GM12864 (cell line): ENCODE measurements at places on chromosomes 4 and X.
A peak's percentile ranks its signal among the peaks of the same experiment; 100 is the strongest.

DNA sequence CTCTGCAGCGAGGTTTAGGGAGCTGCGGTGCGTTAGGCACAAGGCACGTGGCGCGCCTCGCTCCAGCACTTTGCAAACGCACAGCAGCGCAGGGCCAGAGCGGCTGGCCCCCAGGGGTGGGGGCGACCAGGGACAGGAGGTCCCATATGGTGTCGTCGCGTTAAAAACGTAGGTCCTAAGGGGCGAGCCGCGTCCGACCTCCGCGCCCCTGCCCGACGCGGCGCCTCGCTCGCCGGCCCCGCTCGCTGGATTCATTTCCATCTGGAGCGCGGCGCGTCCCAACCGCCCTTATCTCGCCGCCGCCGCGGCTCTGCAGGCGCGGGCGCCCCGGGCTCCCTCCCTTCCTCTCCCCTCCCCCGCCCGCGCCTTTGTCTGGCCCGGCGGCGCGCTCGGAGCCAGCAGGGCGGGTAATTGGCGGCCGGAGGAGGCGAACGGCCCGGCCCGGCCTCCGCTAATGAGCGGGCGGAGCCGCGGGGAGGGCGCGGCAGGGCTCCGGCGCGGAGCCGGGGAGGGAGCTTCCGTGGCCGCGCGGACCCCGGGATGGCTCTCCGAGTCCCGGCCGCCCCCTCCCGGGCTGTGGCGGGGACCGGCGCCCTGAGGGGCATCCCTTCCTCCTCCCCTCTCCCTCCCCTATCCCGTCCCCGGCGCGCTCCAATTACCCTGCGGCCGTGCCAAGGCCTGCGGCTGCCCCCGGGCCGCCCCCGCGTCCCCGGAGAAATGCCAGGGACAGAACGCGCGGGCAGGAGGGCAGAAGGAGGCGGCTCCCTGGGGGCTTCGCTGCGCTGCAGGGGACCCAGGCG is 409.0 kb downstream of the BCOR start:
- no peak for DNase-seq

DNA sequence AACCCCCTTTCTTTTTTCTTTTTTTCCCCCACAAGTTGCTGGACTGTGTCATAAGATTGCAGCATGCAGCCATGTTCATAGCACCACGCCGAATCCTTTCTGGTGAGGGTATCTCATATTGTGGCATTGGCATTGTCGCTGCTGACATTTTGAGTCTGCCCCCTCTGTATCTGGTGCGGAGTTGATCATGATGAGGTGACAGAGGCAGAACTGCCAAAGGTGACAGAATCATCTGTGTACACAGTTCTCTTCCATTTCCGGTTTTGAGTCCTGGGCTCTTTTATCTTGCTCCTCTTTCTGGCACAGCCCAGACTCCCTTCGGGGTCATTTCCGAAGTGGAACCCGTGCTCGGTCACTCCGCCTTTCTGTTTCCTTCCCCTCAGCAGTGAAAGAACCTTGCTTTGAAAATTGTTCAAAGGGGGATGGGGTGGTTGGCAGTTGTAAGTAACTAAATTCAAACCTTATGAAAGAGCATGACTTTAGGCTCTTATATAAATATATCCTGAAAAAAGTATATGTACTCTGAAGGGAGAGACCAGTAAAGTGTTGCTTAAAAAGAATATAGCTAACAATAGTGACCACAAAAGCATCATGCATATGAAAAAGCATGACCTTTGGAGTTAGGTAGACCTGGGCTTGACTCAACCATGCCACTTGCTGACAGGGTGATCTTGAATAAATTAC is 55.0 kb upstream of the BMP2K start:
- no peak for DNase-seq

DNA sequence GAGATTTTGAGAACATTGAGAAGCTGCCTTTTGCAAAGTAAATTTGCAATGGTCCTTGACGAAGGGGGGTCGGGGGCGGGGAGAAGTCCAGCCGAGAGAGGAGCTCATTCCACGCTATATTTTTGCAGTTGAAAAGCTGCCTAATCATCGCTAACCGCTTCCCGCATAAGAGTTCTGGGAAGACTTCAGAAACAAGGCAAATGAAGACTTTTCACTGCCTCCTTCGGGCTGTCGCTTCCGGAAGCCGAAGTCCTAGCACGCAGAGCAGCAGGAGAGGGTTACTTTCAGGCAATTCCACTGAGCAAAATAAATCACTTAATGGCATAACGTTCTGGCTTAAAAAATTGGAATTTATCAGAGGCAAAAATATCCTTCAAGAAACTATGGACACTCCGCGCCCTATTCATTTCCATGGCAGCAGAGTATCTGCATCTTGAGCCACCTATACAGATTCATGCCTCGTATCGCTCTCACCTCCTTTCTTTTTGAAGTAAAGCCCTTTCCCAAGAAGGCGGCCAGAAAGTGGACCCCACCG is 2.6 kb upstream of the LRAT start:
- no peak for DNase-seq

DNA sequence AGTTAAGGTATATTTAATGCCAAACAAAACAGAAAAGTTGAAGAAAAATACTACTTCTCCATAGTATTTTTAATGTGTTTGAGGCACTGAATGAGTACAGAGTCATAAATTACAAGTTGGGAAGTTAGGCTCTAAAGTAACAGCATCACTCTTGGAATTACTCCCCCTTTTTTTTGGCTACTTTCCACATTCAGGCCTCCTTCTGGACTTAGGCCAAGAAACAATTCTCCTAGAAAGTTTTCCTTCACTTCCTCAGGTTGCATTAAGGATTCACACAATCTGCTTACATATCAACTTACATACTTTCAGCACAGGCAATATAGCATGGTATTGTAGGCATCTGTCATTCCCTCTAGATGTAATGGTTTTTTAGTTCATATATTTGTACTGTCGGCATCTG is 52.1 kb downstream of the TMEM165 start:
- no peak for DNase-seq

DNA sequence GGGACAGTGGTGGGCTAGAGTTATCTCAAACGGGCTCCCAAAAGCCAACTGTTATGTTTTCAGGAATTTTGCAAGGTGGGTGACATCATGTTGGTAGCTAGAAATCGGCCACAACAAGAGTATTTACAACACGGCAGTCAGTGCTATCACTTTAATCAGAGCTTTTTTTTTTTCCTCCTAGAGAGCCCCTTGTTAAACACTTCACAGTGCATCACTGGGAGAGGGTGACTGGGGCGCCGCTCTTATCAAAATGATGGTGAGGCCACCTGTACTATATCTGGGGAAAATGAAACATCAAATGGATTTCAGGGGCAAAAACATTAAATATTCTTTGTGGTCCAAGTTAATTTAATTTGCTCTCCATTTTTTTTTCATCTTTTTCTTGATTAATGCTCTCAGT is 44.9 kb downstream of the MAMLD1 start:
- no peak for DNase-seq

GRCh38 chrX:48945517-48946348 is 11.7 kb downstream of the OTUD5 start:
- DNase-seq, result no peak

- DNase-seq, result peak; percentile 40
Observed at GRCh38 chr4:145732895-145733880, 53.2 kb downstream of the C4orf51 start.

DNA sequence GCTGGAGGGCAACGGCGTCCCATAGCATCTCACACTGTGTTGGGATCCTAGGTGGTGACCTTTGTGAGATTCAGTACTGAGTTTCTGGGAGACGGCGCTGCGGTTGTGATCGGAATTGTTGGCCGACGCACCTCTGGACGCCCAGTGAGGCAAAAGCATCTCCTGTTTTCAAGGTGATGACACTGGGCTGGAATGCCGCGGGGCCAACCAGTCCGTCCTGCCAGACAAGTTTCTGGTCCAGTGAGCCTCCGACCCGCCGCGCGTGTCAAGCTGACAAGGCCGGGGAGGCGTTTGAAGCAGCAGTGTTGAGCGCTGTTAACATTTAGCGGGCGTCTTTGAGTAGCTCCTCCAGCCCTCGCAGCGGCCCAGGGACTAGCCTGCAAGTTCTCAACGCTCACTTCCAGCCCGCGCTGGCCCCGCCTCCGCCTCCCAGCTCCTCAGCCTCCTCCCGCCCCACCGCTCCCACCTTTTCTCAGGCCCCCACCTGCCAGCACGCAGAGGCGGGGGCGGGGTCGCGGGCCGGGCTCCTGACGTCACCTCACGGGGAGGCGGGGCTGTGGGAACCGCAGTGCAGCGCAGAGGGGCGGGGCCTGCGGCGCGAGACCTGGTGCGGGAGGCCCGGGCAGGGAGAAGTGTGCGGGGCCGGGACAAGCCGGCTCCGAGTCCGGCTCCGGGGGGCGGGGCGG is 482 bp upstream of the CDS1 start:
- DNase-seq, result peak; percentile 10

DNA sequence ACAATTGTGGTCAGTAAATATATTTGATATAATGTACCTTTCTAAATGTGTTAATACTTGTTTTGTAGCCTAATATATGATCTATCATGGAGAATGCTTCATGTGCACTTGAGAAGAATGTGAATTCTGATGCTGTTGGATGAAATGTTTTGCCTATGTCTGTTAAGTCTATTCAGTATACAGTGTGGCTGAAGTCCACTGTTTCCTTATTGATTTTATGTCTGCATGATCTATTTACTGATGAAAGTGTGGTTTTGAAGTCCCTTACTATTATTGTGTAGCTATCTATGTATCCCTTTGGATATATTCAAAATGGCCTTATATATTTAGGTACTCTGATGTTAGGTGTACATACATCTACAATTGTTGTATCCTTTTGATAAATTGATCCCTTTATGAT is 515.8 kb upstream of the EPHA5 start:
- no peak for DNase-seq

DNA sequence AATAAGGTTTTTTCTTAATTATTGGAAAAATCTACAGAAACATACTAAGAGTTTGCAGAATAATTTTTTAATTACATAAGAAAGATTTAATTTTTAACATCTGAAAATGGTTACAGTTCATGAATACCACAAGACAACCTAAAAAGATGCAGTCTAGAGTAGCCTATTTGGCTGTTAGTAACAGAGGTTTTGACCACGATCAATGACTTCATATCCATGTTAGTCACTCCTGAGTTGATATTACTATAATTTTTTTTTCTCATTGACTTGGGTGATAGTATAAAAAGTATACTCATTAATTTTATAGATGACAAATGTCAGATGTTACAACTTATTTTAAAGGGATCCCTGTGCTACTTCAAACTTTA is 272.5 kb downstream of the DCTD start:
- DNase-seq, result no peak

- DNase-seq, result no peak
Observed at GRCh38 chr4:74104145-74104544, 5.2 kb upstream of the CXCL2 start.

- no peak for DNase-seq
Observed at GRCh38 chr4:2036866-2037265, 22.3 kb upstream of the NAT8L start.

DNA sequence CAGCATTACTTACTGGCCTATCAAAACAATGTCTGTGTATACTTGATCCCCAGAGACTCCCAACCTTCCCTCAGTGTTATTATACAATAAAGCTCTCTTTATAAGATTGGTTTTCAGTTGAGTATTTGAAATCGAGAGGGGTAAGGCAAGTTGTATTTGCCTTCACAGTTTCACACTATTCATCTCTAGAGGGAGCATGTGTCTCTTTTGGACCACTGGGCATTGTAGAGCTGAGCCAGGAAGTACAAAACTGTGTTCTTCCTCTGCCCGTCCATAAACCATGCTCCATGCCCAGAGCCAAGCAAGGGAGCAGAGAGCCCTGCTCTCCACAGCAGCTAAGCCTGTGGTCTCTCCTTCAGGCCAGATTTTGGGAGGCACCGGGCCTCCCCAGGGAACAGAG is 61.5 kb upstream of the HHIP start:
- no peak for DNase-seq

GRCh38 chr4:72446353-72447055 is 122.5 kb downstream of the ADAMTS3 start:
- no peak for DNase-seq

DNA sequence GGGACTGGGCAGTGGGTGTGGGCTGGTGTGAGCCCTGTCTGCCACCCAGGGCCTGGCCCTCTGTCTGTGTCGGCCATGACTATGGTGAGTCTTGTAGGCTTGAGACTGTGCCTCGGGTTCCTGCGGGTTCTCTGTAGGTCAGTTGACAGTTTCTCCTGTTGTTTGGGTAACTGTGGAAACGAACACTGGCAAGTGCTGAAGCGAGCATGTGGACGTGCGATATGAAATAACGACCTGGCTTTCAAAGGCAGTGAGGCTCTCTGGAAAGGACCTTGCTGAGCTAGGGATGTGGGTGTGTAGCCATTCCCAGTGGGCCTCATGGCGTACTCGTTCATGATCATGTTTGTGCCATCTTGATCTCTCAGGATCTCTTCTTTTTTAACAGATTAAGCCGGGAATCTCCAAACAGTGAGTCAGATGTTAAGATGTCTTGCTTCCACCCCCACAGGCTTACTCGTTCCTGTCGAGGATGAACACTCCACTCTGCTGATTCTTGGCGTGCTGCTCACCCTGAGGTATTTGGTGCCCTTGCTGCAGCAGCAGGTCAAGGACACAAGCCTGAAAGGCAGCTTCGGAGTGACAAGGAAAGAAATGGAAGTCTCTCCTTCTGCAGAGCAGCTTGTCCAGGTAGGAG is 41.3 kb downstream of the HTT start:
- no peak for DNase-seq

GRCh38 chrX:136255541-136255940 is 4.3 kb upstream of the MAP7D3 start:
- no peak for DNase-seq

DNA sequence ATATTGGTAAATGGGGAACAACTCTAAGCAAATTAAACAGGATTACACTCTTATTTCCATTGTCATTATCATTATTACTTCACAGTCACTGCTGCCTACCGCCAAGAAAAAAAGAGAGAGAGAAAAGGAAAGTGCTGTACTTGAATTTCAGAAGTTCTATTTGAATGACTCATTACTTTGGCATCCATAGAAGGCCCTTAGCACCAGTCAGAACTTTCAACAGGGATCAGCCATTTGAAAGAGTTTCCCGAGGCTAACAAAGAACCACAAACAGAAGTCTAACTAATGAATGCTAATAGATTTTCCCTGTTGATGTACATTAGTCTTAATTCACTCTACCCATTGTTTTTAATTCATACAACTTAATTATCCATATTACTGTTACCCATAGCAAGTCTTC is 116.3 kb downstream of the SHROOM4 start:
- no peak for DNase-seq

GRCh38 chrX:130301405-130301804 is 32.7 kb upstream of the ZNF280C start:
- no peak for DNase-seq
